Endothelial cell (in vitro differentiated cells): ENCODE measurements at places on chromosomes 7 and 10.

GRCh38 chr7:41420421-41420820, 282.5 kb downstream of the INHBA start:
- no peak for DNase-seq

DNA sequence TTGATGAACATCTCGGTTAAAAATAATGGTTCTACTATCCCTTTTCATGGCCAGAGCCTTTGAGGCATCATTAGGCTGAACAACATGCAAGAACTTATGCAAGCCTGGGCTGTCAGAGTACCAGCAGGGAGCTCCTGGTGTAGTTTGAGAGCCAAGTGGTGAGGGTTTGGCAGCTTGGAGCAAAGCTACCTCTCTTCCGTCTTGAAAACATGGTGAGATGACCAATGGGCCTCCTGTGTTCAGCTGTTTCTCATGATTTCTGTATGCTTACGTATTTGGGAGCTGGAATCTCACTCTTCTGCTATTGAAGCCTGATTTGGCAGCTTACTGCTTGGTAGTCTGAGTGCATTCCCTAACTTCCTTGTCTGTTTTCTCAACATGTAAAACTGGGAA, 150.4 kb downstream of the CXCL12 start:
- DNase-seq = no peak

DNA sequence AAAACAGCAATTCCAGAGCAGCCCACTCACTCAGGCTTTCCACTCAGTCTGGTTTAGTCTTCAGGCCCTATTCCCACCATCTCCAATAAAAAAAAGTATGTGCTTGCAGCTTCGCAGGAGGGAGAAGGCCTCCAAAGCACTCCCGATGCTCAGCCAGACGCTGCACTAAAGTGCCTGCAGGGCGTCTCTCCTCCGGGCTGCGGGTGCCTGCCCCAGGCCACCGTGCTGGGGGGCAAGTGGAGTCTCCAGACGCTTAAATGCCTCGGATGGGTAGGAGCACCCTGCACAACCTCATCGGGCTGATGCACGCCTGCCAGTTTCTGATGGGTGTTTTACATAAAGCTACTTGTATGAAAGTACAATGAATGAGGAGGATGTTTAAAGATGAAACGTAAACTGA, 31.3 kb upstream of the NCAPG2 start:
- no peak for DNase-seq

- no peak for DNase-seq
Observed at GRCh38 chr10:24306507-24306875, 97.6 kb downstream of the KIAA1217 start.

GRCh38 chr7:73533742-73534141, 11.6 kb upstream of the BAZ1B start:
- DNase-seq = no peak
